ENCODE measurements at places on chromosomes 4 and X. TPM values are rescaled to one million over a fixed set of nuclear protein-coding genes. Genes with fewer than 3 reads are reported as not detected.

PDZD11 gene
- total RNA-seq: 47.4 TPM

F9 gene
- not detected for total RNA-seq

STK32B gene
- total RNA-seq: 2.9 TPM

CRMP1 gene
- 59.6 TPM for total RNA-seq

MXRA5 gene
- 60.6 TPM for total RNA-seq

MAGEB17 gene
- not detected for total RNA-seq

NWD2 gene
- total RNA-seq: not detected

DGAT2L6 gene
- total RNA-seq: not detected

MAOA gene
- 2.5 TPM for total RNA-seq

CHRDL1 gene
- 3.3 TPM for total RNA-seq

DNA sequence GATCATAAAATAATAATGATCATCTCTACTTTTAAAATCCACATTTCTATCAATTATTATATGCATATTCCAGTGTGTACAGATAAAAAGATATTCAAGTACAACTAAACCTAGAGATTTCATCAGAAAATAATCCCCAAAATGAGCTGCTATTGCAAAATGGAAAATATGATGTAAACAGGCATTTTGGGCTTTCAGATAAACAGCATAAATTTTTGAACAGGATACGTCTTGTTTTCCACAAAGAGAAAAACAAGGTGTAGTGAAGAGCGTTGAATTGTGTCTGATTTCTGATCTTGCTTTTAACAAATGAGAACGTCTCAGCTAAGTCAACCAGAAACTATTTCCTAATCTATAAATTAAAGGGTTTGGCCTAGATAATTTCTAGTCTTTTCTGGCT is 349.6 kb upstream of the FTHL17 start:
- no peak for DNase-seq
- H3K36me3 ChIP-seq: no peaks in the 10 kb centered on the region
- no peak overlapping the region for H3K4me3 ChIP-seq
- H3K27me3 ChIP-seq: no peaks in the 10 kb centered on the region

GRCh38 chr4:54440394-54441136 is 211.5 kb downstream of the PDGFRA start:
- no peak overlapping the region for H3K4me3 ChIP-seq
- H3K4me1 ChIP-seq: no peaks in the 10 kb centered on the region

DNA sequence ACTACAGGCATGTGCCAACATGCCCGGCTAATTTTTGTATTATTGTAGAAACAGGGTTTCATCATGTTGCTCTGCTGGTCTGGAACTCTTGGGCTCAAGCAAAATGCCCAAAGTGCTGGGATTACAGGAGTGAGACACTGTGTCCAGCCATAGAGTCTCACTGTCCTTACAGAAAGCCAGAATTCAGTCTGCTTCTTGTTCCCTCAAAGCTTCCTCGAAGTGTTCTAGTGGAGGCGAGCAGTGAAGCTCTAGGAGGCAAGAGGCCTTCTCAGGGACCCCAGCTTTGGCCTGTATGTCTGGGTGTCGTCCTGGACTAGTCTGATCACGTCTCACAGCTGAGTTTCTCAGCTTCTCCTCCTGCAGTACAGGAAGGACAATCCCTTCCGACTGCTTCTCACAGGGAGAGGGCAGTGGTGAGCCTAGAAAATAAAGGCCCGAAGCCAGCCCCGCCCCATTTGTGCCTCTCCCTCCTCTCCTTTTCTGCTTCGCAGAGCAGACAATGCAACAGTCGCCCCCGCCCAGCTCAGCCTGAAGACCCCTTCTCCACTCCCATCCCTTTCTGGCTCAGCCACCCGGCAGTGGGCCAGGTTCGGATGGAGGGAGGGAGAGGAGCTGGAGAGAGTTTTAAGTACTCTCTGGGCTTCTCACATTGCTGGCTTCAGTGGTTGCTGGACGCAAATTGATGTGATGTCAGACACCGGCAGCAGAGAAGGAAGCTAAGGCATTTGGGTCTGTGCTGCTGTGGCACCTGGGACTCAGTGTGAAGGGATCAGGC is 11.1 kb upstream of the FAM3A start:
- H3K27ac ChIP-seq: peak overlapping the region; percentile 53
- peak overlapping the region; percentile 55 for H3K4me3 ChIP-seq
- no peaks in the 10 kb centered on the region for H3K27me3 ChIP-seq
- H3K4me1 ChIP-seq: peaks cover 12% of the 10 kb centered on the region

GRCh38 chr4:45640281-45640680 is 483.6 kb downstream of the GABRG1 start:
- no peaks in the 10 kb centered on the region for H3K36me3 ChIP-seq
- H3K4me3 ChIP-seq: no peak overlapping the region
- H3K4me1 ChIP-seq: no peaks in the 10 kb centered on the region
- DNase-seq: no peak

DNA sequence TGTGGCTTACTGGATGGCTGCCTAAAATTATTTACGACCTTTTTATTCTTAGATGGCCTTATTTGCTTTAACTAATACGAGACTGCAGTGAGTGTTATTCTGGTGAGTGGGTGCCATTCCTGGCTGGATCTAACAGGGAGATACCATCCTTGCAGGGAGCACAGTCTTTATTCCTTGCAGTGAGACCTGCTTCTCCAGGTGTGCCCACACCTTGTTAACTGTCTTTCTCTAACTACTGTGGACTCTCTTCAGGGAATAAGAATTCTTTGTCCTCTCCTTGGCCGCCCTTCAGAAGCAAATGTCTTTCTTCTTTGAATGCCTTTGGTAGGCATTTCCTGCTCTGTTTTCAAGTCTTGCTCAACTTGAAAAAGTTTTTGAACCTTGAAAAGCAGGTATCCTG is 34.1 kb upstream of the STOX2 start:
- H3K4me3 ChIP-seq: no peak overlapping the region
- H3K27ac ChIP-seq: no peak overlapping the region
- H3K4me1 ChIP-seq: no peaks in the 10 kb centered on the region
- DNase-seq: no peak
- H3K36me3 ChIP-seq: no peaks in the 10 kb centered on the region

GRCh38 chrX:63664083-63664482 is 120.9 kb downstream of the ARHGEF9 start:
- no peak overlapping the region for H3K4me3 ChIP-seq
- H3K36me3 ChIP-seq: no peaks in the 10 kb centered on the region
- no peaks in the 10 kb centered on the region for H3K27me3 ChIP-seq

GRCh38 chr4:8920969-8921368 is 49.3 kb upstream of the HMX1 start:
- H3K4me1 ChIP-seq: no peaks in the 10 kb centered on the region
- no peak for DNase-seq
- no peaks in the 10 kb centered on the region for H3K36me3 ChIP-seq

GRCh38 chrX:152900937-152901445 is 3.1 kb downstream of the ZNF185 start:
- DNase-seq: no peak
- H3K27me3 ChIP-seq: no peaks in the 10 kb centered on the region
- H3K36me3 ChIP-seq: no peaks in the 10 kb centered on the region
- peaks cover 33% of the 10 kb centered on the region for H3K4me1 ChIP-seq

GRCh38 chrX:40778861-40779575 is 43.7 kb upstream of the MED14 start:
- no peak overlapping the region for H3K4me3 ChIP-seq
- no peaks in the 10 kb centered on the region for H3K36me3 ChIP-seq
- H3K4me1 ChIP-seq: peaks cover 4% of the 10 kb centered on the region
- DNase-seq: peak; percentile 72
- no peaks in the 10 kb centered on the region for H3K27me3 ChIP-seq

GRCh38 chr4:106627051-106627450 is 258.5 kb upstream of the GIMD1 start:
- no peak overlapping the region for H3K27ac ChIP-seq
- H3K4me1 ChIP-seq: no peaks in the 10 kb centered on the region
- H3K4me3 ChIP-seq: no peak overlapping the region
- no peak for DNase-seq
- no peaks in the 10 kb centered on the region for H3K27me3 ChIP-seq

DNA sequence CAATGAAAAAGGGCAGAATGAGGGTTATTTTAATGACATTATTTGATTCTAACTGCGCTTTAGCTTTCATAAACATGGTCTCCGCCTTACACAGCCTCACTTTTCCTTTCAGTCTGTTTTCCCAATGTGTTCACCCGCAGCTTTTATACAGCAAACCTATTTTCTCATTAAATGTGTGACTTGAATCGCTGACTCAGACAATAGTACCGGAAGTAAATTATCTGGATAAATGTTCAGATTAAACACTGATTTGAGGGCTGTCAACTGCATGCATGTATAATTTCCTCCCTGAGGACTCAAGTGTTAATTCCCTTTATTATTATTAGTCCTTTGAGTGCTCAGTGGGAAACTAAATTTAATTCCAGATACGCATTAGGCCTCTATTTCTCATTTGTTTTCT is 117.3 kb downstream of the FAM133A start:
- no peak overlapping the region for H3K4me3 ChIP-seq
- no peak overlapping the region for H3K27ac ChIP-seq
- no peaks in the 10 kb centered on the region for H3K27me3 ChIP-seq
- DNase-seq: no peak
- no peaks in the 10 kb centered on the region for H3K36me3 ChIP-seq
- H3K4me1 ChIP-seq: no peaks in the 10 kb centered on the region

DNA sequence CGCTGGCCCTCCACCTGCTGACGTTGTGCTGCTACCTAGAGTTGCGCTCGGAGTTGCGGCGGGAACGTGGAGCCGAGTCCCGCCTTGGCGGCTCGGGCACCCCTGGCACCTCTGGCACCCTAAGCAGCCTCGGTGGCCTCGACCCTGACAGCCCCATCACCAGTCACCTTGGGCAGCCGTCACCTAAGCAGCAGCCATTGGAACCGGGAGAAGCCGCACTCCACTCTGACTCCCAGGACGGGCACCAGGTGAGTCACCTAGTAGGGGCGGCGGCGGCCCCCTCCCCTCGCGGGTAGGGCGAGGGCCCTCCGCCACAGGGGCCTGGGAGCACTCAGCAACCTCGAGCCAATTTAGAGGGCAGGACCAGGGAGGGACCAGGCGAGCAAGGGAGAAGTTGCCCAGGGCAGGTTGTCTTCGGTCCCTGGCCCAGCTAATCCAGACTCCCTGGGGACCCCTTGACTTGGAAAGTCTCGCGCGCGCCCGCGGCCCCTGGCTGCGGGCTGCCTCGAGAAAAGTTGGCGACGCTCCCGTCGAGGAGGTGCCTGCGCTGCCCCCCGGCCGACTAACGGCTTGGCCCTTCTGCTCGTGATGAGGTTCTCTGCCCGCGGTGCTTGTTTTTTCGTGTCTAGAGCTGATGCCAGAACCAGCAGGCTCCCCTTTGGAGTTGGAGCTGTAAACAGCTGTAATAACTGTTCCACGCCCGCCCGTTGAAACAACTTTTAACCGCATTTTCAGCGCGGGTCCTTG is 717 bp downstream of the EDA start:
- peaks cover 5% of the 10 kb centered on the region for H3K27me3 ChIP-seq
- DNase-seq: no peak
- no peak overlapping the region for H3K27ac ChIP-seq
- H3K4me1 ChIP-seq: no peaks in the 10 kb centered on the region
- peak overlapping the region; percentile 33 for H3K4me3 ChIP-seq
- no peaks in the 10 kb centered on the region for H3K36me3 ChIP-seq

- no peak overlapping the region for H3K4me3 ChIP-seq
- DNase-seq: no peak
- H3K4me1 ChIP-seq: no peaks in the 10 kb centered on the region
These were observed 19.7 kb downstream of the SPIN3 start for GRCh38 chrX:56975611-56976010.

GRCh38 chr4:142778900-142779299 is 67.2 kb downstream of the INPP4B start:
- DNase-seq: peak; percentile 16
- H3K27ac ChIP-seq: no peak overlapping the region
- H3K27me3 ChIP-seq: no peaks in the 10 kb centered on the region
- no peaks in the 10 kb centered on the region for H3K36me3 ChIP-seq

DNA sequence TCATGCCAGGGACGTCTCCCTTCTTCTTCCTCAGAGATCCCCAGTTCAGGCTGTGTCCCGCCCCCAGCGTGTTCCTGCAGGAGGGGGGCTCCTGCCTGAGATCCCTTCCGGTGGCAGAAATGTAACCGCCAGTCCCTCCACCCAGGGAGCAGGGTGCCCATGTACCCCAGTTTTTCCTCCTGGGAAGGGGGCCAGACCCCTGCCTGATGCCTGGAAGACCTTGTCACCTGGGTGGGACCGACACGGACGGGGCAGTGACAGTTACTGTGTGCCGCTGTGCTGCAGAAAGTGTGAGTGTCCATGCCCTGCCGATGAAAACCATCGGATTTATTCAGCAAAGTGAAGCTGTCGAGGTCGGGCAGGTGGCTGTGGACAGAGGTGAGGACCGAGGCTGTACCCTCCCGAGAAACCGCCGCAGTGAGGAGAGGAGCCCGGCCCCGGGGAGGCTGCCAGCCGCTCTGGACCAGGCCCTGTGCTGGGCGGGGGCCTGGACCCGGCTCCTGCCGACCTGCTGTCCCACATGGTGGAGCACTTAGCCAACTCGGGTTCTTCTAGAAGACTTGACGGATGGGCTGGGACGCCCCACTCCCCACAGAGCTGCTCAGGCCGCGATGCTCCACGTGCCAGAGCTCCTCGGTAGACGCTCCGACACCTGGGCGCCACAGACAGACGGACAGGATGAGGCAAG is 36.7 kb upstream of the HMX1 start:
- DNase-seq: no peak
- H3K36me3 ChIP-seq: no peaks in the 10 kb centered on the region

- no peak overlapping the region for H3K4me3 ChIP-seq
- no peaks in the 10 kb centered on the region for H3K27me3 ChIP-seq
- no peak overlapping the region for H3K27ac ChIP-seq
- H3K36me3 ChIP-seq: no peaks in the 10 kb centered on the region
These were observed 7.4 kb downstream of the TXK start for GRCh38 chr4:48126621-48127020.

DNA sequence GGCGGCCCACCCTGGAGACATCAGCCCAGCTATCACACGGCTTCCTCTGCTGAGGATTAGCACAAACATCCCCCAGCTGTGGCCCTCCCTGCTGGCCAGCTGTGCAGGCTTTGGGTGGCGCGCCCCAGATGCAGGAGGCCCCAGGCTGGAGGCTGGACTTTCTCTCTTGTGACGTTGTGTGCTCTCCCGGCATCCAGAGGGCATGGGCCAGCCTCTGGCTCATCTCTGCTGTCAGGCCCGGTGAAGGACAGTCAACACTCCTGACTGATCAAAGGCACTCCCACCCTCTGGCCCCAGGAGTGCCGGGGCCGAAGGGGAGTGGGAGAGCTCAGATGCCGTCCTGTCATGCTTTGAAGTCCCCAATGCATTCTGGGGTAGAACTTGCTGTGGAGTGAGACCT is 29.9 kb upstream of the PJA1 start:
- H3K27me3 ChIP-seq: no peaks in the 10 kb centered on the region
- no peaks in the 10 kb centered on the region for H3K36me3 ChIP-seq
- no peaks in the 10 kb centered on the region for H3K4me1 ChIP-seq
- no peak overlapping the region for H3K27ac ChIP-seq
- DNase-seq: no peak

GRCh38 chrX:19683817-19684216 is 168.5 kb upstream of the MAP3K15 start:
- peaks cover 7% of the 10 kb centered on the region for H3K4me1 ChIP-seq
- no peaks in the 10 kb centered on the region for H3K36me3 ChIP-seq
- H3K4me3 ChIP-seq: no peak overlapping the region
- peak overlapping the region; percentile 90 for H3K27ac ChIP-seq
- H3K27me3 ChIP-seq: no peaks in the 10 kb centered on the region

DNA sequence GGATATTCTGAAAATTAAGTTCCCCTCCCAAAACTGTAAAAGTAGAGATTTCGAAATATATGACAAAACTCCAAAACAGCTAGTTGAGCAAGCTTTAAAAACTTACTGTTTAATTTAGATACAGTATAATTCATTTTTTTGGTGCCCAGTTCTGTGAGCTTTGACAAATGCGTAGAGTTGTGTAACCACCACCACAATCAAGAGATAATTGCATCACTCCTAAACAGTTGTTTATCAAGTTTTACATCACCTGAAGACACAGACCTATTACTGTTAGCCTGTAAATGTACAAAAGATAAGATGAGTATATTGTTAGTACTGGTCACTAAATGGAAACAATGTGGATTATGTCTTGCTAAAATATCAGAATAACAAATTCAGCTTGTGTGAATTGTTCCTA is 62.3 kb downstream of the ALG13 start:
- no peak overlapping the region for H3K27ac ChIP-seq
- no peak for DNase-seq
- no peaks in the 10 kb centered on the region for H3K4me1 ChIP-seq
- no peaks in the 10 kb centered on the region for H3K36me3 ChIP-seq
